ENCODE measurements at places on chromosomes 7 and 10.

DNA sequence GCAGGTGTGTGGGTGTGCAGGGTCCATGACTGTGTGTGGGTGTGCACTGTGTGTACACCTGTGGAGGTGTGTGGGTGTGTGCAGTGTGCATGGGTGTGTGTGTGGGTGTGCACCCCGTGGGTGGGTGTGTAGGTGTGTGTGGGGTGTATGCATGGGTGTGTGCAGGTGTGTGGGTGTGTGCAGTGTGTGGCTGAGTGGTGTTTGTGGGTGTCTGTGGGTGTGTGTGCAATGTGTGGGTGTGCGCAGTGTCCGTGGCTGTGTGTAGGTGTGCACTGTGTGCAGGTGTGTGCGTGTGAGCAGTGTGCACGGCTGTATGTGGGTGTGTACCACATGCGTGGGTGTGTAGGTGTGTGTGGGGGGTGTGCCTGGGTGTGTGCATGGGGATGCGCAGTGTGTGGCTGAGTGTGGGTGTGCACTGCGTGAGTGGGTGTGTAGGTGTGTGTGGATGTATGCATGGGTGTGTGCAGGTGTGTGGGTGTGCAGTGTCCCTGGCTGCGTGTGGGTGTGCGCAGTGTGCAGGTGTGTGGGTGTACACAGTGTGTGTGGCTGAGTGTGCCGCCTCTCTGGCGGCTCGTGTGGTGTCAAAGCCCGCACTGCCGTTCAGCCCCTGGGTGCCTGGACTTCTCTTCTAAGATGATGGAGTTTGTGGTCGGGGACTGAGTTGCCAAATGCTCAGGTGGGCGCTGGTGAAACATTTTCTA is 208.3 kb downstream of the DNAJB6 start:
- no peak for DNase-seq

- no peak for DNase-seq
Measured at GRCh38 chr10:30742471-30742870, 112.9 kb upstream of the LYZL2 start.

GRCh38 chr7:138661069-138661635 is 40.0 kb downstream of the SVOPL start:
- DNase-seq, result no peak

DNA sequence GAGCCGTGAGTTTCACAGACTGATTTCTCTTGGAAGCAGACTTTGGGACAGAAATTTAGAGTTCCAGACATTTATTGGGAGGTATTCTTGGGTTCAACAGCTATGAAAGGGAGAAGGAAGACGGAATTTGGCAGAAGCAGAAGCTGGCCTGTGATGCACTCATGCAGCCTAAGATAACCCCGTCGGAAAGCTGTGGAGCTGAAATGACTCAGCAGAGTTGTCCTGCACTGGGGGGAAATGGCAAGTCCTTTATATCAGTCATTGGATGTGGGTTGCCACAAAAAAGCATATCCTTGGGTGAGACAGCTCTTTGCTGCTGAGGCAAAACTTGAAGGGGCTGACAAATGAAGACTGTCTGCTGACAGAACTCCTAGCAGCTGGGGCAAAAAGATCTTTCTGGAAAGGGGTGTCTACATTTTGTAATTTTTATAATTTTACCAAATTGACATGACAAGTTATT is 11.5 kb upstream of the MICU1 start:
- DNase-seq, result no peak

- no peak for DNase-seq
Measured at GRCh38 chr7:87543623-87544022, 57.1 kb downstream of the ABCB1 start.

- DNase-seq, result no peak
Measured at GRCh38 chr7:23467806-23468525, 2.3 kb downstream of the IGF2BP3 start.

GRCh38 chr7:92645114-92646061 is 55.2 kb upstream of the FAM133B start:
- no peak for DNase-seq

DNA sequence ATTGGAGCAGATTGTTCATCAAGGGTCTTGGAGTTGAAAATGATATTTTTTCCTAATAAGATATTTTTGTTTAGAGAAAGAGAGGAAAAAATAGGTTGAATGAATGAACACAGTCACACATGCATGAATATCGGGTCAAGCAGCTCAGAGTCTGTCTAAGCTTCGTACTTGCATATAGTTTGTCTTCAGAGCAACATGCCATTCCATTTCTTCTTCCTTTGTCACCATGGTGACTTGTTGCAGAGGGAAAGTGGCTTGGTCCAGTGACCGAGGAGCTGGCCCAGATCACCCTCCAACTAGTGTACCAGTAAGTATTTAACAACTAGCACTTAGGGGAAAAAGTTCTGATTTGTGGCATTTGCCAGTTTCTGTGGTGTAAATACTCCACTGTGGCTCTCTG is 232.1 kb downstream of the TCF7L2 start:
- no peak for DNase-seq

DNA sequence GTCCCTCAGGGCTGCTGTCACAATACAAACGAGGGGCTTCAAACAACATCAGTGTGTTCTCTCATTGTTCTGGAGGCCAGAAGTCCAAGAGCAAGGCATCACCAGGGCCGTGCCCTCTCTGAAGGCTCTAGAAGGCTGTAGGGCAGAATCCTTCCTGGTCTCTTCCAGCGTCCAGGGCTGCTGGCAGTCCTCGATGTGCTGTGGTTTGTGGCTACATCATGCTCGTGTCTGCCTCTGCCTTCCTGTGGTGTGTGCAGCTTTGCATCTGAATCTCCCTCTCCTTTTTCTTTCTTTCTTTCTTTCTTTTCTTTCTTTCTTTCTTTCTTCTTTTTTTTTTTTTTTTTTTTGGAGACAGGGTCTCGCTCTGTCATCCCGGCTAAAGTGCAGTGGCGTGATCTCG is 103.5 kb downstream of the INSYN2A start:
- no peak for DNase-seq

All from activated CD4-positive, alpha-beta T cell treated with anti-CD3 and anti-CD28 coated beads, Interleukin-2, amount 50 U/mL, for 24 hours (primary cell).